DMS153 (cell line): ENCODE measurements at places on chromosomes 13 and 19.

GRCh38 chr13:53250272-53250875, 221.8 kb downstream of the OLFM4 start:
- DNase-seq = peak; percentile 75

- DNase-seq = no peak
Measured at GRCh38 chr19:50162988-50163387, at the start of gene IZUMO2. Gene IZUMO2, minus strand, starts transcription at chr19:50163281. Its CDS starts 87 bp downstream, at chr19:50163194.

- no peak for DNase-seq
Measured at GRCh38 chr19:13241231-13242104, 91.3 kb downstream of the IER2 start.

DNA sequence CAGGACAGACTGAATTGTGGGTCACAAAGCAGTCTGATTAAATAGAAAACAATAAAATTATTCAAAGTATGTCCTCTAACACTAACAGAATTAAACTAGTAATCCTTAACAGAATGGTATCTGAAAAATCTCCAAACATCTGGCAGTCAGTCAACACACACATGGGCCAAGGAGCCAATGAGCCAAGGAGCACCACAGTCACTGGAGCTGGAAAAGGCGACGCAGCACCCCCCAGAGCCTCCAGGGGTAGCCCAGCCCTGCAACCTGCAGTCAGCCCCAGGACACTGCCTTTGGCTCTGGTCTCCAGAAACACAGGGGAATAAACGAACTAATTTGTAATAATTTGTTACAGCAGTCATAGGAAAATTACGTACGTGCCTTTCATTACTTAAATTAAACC, 12.3 kb downstream of the TUBGCP3 start:
- no peak for DNase-seq

GRCh38 chr19:13339869-13340268, 166.4 kb downstream of the CACNA1A start:
- DNase-seq = no peak

DNA sequence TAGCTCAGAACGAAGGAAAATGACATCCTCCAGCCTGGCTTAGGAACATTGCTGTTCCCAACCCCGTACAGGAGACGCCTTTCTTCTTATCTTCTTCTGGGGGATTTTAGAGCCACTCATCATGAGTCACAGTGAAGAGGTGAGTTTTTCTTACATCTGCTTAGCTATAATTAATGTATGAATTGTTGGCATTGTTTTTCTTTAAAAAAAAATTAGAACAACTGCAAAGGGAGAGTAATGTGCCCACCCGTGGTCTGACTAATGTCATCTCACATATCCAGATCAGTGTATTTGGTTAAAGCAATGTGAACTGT, 310.6 kb upstream of the TSHZ3 start:
- no peak for DNase-seq

DNA sequence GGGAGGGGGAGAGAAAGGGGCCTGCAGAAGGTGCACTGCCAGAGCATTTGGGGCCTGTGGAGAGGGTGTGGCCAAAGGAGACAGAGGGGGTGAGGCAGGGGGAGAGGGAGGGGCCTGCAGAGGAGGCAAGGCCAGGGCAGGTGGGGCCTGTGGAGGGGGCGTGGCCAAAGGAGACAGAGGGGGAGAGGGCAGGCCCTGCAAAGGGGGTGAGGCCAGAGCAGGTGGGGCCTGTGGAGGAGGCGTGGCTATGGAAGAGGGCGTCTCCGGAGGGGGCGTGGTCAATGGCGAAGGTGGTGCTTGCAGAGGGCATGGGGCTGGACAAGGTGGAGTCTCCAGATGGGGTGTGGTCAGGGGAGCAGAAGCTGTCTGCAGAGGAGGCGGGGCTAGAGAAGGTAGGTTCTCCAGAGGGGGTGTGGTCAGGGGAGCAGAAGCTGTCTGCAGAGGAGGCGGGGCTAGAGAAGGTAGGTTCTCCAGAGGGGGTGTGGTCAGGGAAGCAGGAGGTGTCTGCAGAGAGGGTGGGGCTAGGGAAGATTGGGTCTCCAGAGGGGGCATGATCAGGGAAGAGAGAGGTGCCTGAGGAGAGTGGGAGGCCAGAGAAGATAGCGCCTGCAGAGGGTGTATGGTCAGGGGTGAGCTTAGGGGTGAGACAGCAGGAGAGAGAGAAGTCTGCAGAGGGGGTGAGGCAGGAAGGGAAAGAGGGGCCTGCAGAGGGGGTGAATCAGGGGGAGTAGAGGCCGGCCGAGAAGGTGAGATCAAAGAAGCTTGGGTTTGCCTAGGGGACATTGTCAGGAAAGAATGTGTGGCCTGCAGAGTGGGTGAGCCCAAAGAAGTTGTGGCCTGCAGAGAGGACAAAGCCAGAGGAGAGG, 3.4 kb downstream of the PRR36 start:
- peak; percentile 81 for DNase-seq

DNA sequence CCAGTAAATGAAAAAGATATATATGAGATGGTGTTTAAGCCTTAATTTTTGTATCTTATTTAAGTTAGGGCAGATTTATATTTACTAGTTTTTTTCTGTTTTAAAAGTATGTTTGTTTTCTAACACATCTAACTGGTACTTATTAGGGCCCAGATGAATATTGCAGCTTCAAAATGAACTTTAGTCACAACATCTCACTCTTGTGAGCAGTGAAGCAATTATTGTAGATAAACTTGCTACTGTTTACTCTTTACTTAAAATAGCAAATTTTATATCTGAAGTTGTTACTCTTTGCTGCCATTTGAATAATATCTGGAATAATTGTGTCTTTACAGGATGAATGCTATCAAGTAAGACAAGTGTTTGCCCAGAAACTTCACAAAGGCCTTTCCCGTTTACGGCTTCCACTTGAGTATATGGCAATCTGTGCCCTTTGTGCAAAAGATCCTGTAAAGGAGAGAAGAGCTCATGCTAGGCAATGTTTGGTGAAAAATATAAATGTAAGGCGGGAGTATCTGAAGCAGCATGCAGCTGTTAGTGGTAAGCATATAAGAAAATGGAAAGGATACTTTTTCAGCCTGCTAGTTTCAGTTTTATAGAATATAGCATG, 166.8 kb downstream of the PDS5B start:
- DNase-seq = peak; percentile 71

- DNase-seq = no peak
Measured at GRCh38 chr13:100875392-100876043, 200.9 kb upstream of the TMTC4 start.

- no peak for DNase-seq
Measured at GRCh38 chr13:109156181-109156935, 526.9 kb downstream of the MYO16 start.

DNA sequence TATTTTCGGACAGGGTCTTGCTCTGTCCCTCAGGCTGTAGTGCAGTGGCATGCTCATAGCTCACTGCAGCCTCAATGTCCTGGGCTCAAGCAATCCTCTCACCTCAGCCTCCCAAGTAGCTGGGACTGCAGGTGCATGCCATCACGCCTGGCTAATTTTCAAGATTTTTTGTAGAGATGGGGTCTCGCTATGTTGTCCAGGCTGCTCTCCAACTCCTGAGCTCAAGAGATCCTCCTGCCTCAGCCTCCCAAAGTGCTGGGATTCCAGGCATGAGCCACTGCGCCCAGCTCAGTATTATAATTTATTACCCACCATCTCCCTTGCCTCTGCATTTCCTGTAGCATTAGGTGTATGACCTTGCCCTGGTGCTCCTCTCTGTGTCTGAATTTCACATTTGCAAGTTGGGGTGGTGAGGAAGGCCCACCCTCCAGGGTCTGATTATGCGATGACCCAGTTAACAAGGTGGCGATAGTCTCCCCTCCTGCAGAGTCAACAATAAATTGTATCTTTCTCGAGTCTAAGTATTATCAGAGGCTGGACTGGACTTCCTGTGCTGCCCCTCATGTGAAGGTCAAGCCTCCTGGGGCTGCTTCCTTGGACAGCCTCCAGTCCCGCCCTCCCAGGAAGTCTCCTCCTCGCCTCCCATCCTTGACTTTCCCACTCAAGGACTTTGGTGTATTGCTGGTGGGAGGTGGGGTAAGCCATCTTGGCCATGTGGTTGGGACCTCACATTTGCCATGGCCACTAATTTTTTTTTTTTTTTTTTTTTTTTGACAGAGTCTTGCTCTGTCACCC, 1.5 kb upstream of the TUBB4A start:
- DNase-seq = no peak

- peak; percentile 47 for DNase-seq
Measured at GRCh38 chr19:13781547-13781946, 7.3 kb downstream of the C19orf53 start.

GRCh38 chr13:79709471-79709870, 228.5 kb downstream of the NDFIP2 start:
- no peak for DNase-seq

GRCh38 chr19:28883241-28883693, 329.7 kb downstream of the UQCRFS1 start:
- no peak for DNase-seq

DNA sequence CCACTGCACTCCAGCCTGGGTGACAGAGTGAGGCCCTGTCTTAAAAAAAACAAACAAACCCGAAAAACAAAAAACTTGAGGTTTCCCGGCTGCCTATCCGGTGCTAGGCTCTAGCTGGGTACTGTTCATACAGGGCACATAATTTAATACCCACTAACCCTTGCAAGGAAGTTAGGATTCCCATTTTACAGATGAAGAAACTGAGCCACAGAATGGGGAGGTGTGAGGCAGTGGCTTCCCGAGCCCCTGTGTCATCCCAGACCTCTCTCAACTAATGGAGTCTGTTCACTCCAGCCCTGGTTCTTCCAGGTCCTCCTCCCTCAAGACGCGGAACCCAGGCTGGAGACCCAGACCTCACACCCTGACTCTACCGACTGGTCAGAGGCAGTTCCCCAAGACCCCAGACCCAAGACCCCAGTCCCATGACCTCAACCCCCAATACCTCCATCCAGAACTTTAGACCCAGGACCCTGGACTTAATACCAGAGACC, 576 bp downstream of the APBA3 start:
- no peak for DNase-seq

GRCh38 chr19:32372726-32373517, 27.5 kb downstream of the ZNF507 start:
- no peak for DNase-seq

DNA sequence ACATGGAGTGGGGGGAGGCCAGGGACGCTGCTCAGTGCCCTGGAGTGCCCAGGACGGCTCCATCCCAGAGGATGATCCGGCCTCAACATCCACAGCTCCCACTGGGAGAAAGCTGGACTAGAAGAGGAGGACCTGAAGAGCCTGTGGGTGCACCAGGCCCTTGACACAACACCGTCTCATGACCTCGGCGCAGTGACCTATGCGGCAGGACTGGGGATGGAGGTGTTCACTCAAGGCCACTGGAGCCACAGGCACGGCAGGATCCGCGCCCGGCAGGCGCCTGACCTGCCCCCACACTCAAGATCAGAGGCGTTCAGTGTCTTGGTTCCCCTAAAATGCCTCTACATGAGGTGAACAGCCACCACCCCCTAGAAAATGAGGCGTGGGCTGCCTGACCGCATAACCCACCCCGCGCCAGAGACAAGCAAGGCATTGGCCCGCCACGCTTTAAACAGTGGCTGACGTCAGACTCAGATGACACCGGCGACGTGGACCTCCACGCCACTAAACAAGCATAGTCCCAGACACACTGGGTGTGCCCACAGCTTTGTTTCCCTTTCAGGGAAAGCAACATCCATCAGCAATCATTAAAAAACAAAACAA, 8.0 kb downstream of the SGTA start:
- no peak for DNase-seq

DNA sequence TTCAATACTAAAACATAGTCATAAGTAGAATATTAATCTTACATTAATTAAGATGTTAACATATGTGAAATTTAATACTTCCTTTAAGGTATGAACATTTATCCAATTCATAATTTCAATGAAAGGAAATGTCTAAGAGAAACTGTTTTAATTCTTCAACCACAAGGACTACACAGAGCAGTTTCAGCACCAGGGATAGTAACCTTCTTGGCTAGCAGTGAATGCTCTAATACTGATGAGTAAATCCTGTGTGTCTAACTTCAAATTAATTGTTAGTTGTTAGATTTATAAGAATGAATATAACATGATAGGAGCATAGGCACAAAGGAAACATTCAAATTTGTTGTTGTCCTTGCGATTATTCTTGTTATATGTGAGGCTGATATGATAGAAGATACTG, 15.6 kb upstream of the NBEA start:
- DNase-seq = no peak

- DNase-seq = no peak
Measured at GRCh38 chr13:109727251-109727650, 59.1 kb downstream of the IRS2 start.

DNA sequence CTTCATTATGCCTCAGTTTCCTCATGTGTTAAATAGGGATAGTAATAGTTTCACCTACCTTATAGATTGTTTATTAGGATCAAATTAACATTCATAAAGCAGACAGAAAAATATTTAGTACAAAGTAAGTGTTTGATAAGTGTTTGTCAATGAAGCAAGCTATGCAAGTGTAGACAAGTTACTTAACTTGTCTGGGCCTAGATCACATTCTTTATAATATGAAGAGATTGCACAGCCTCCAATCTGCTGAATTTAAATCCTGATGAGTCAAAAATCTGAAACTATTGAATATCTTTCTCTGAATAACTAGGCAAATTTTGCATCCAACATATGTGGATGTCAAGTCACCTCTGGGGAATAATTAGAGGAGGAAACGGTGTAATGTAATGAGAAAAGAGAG, 170.5 kb downstream of the MZT1 start:
- DNase-seq = no peak

DNA sequence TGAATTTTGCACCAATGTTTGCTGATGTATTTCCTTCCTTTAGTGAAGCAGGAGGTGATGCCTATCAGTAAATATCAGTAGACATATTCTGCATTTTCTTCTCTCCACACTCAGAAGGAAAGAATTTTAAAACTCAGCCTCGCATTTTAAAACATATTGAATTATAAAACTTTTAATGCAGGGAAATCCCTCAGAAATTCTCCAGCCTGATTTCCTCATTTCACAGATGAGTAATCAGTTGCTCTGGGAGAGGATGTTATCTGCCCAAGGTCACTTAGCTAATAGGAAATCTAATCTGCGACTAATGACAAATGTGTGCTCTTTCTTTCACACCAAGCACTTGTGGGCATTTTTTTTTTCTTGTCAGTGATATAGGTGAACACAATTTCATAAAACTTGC, 320.6 kb downstream of the ITGBL1 start:
- no peak for DNase-seq

- DNase-seq = no peak
Measured at GRCh38 chr13:110316196-110316595, 9.1 kb downstream of the COL4A2 start.

- no peak for DNase-seq
Measured at GRCh38 chr19:15587663-15588062, 27.4 kb upstream of the CYP4F8 start.

DNA sequence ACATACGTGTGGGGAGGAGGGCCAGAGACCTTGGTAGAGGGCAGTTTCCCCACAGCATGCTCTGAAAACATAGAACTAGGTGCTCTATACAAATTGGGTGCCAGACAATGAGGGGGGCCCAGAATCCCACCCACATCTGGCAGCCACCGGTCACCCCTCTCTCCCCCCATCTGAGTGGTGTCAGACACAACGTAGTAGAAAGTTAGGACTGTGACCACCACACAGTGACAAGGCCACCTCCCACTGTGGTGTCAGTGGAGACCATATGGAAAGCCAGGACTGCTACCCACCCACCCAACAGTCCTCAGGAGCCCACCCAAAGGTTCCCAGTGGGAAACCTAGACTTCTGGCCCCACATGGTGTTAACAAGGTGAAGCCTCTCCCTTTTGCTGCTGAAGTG, 2.1 kb upstream of the ATP4B start:
- DNase-seq = no peak
